Daoy (cell line): ENCODE measurements at places on chromosomes 7 and 10. TPM values are rescaled to one million over a fixed set of nuclear protein-coding genes. Genes with fewer than 3 reads are reported as not detected.

GRCh38 chr7:8035647-8036518, 67.3 kb downstream of the GLCCI1 start:
- DNase-seq: peak; percentile 4

DNA sequence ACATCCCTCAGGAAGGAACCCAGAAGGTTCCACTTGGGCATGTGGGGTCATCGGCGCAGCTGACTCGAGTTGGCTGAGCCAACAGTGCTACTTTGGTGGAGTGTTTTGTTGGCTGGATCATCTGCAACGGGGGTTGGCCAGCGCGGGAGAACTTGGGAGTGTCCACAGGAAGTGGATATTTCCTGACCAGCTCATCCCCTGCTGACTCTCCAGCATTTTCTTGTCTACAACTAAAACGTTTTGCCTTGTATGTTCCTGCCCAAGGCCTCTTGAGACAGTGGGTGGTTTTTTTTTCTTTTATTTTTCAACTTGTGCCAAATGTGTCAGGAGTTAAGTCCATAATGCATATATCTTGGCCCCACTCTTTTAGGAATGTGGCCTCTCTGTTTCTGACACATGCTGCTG, 208.6 kb downstream of the ZNF365 start:
- peak; percentile 76 for DNase-seq

- DNase-seq: no peak
These were observed 251.0 kb upstream of the TAC1 start for GRCh38 chr7:97480772-97481390.

- no peak for DNase-seq
These were observed 1314.2 kb upstream of the LRRTM3 start for GRCh38 chr10:65611592-65611991.

GRCh38 chr7:104793066-104793465, 220.9 kb upstream of the KMT2E start:
- peak; percentile 40 for DNase-seq

LIPJ gene
- not detected in 2 replicates for total RNA-seq

DNA sequence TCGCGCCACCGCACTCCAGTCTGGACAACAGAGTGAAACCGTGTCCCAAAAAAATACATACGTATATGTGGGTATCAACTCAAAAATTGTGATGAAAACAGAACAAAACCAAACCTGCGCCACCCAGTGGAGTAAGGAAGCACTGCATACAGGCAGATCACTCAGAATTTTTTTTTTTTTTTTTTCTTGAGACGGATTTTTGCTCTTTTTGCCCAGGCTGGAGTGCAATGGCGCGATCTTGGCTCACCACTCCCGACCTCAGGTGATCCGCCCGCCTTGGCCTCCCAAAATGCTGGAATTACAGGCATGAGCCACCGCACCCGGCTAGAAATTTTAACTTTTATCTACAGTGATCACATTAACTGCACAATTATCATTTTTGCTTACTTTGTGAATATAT, 9.1 kb upstream of the TMEM236 start:
- peak; percentile 44 for DNase-seq

DNA sequence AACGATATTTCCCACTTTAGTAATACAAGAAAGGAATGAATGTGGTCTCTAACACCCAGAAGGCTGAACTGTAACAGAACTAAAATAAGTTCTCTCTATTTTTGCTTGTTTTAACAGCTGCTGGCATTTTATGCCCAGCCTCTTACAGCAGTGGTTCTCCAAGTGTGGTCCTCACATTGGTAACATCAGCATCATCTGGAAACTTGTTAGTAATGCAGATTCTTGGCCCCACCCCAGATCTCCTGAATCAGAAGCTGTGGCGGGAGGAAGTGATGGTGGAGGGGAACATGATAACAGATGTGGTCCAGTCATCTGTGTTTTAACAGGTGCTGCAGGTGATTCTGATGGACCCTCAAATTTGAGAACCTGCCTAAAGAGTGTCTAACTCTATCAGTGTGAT, 170.1 kb downstream of the TMEM26 start:
- peak; percentile 2 for DNase-seq

GRCh38 chr7:157246052-157246451, 90.8 kb upstream of the DNAJB6 start:
- DNase-seq: no peak

CYP2W1 gene
- total RNA-seq: not detected in 2 replicates

DNA sequence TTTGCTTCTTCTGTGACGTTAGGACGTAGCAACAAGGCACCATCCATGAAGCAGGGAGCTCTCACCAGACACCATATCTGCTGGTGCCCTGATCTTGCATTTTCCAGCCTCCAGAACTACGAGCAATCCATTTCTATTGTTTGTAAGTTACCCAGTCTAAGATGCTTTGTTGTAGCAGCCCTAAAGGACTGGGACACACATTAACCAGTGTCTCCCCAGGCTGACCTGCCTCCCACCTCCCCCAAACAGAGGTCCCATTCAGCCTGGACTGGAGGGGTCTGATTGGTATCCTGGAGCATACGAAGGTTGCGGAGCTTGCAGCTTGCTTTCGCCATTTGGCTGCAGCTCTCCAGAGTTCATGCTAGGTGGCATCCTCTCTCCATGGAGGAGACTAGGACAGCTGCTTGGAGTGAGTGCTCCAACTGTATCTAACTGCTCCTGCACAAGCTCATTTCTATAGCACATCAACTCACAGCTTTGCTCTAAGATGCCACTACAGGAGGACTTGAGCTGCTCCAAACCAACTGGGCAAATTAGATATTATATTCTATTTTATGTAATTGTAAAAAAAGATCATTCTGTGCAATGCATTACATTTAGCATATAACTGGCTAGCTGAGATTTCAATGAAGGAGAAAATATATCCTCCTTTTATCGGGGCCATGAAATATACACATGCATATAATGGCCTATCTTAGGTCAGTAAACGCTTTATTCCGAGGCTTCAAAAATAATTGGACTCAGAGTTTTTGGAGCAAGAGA, 8.0 kb upstream of the GRK5 start:
- peak; percentile 73 for DNase-seq
